ENCODE measurements at places on chromosomes 5 and 9. TPM values are rescaled to one million over a fixed set of nuclear protein-coding genes. Genes with fewer than 3 reads are reported as not detected.

The IGFBPL1 gene
- 0.32 TPM for total RNA-seq

The ITGA1 gene
- 4.4 TPM for total RNA-seq

The SLC25A46 gene
- total RNA-seq, result 103 TPM

The SELENOP gene
- 2.7 TPM for total RNA-seq

The CD14 gene
- 1.2 TPM for total RNA-seq

The TMEFF1 gene
- 3.8 TPM for total RNA-seq

The PCDHA2 gene
- total RNA-seq, result 0.15 TPM

The PRDM9 gene
- not detected for total RNA-seq

The FAM169A gene
- total RNA-seq, result 0.30 TPM

The NR2F1 gene
- total RNA-seq, result 24.6 TPM

The FRMD3 gene
- 0.76 TPM for total RNA-seq

The NXNL2 gene
- not detected for total RNA-seq

The LRRC19 gene
- total RNA-seq, result not detected

The F12 gene
- total RNA-seq, result 1.7 TPM

The PCDHB4 gene
- under 0.01 TPM for total RNA-seq
